ENCODE measurements at places on chromosomes 16 and 17.
A peak's percentile ranks its signal among the peaks of the same experiment; 100 is the strongest.

DNA sequence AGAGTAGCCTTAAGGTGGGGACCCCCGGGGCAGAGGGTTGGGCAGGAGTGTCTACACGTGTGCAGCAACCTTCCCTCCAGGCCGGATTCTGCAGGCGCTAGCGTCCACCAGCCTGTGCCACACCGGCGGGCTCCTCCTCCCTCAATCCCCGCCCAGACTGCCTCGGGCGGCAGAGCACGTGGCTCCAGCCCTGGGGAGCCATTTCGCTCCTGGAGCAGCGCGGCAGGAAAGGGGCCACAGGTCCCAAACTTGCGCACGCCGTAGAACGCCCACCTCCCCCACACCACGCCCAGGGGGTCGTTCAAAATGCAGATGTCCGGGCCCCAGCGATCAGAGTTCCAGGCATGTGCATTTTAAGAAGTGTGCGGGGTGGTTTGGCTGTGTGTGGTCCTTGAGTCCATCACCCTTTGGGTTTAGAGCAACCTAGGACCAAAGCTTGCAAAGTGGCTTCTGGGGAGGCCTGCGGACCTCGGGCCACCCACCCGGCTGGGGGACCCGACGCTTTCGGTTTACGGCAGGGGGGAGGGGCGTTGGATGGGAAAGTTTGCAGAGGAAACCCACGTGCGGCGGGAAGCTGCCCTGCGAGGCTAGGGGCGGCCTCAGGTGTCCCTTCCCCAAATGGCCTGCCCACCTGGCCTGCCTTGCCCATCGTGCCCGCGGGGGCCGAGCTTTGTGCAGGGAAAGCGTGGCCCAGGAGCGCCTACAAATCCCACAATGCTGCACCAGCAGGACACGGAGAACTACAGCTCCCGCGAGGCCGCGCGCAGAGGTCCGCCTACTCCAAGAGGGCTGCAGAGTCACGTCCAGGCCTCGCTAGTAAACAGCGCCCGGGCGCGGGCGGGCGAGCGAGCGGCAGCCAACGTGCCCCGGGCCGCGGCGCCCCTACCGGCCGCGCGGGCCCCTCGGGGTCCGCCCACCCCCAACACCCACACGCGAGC, 1.4 kb downstream of the TFAP4 start:
- DNase-seq, result peak; percentile 90

GRCh38 chr17:74386386-74386785, 19.1 kb downstream of the GPR142 start:
- DNase-seq, result no peak

DNA sequence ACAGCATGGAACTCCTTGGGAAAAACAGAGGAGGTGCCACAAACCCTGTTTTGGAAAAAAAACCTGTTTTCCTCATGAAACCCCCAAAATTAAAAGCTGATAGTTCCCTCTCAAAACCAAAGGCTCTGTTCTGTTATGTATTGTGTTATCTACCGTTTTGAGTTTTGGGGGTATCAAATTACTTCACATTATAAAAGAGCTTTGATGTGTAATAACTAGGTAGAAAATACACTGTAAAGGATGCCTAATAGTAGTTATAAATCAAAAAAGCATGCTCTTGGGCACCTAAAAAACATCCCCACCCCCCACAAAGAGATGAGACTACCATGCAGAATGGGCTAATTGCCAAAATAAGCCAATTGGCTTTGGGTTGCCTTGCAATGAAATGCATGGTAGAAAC, 30.8 kb downstream of the C16orf54 start:
- DNase-seq, result no peak

DNA sequence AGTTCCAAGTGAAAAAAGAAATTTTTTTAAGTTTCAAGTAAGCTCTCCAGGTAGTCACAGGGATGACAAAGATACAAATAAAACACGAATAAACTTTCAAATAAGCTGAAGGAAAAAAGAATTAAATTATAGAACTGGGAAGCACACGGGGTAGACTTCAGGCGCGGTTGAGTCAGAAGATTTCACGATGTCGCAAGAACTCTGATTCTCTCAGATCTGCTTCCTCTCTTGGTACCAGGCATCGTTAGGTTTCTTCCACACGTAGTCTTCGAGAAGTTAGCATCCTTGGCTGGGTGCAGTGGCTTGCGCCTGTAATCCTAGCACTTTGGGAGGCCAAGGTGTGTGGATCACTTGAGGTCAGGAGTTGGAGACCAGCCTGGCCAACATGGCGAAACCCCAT, 784.1 kb upstream of the RBFOX1 start:
- no peak for DNase-seq

DNA sequence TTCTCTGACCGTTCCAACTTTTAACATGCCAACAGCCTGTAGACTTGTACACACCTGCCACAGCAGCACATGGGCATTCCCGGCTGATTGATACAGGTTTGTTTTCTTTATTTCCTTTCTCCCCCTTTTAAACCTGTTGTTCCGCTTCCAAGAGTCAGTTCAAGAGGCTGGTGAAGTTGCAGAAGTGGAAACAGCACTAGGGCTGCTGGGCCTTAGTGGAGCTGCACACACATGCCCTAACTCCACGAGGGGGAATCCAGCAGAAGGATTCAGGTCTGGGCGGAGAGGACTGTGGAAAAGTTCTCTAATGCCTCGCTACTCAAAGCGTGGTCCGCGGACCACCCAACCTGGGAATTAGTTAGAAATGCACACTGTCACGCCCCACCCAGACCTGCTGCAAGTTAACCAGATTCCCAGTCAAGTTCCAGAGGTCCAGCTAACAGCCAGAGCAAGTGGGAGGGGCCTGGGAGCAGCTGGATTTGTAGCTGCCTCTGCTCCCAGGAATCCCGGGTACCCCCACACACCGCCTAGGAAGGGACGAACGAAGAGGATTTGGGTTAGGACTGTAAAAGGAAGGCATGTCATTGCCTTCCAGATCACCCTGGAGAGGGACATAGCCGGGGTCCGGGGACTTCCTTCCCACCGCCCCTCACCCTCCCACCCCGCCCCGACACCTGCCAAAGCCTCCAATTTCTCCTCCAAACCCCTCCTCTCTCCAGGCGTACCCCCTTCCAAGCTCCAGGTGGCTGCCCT, 542 bp downstream of the SLC39A11 start:
- DNase-seq, result peak; percentile 29

DNA sequence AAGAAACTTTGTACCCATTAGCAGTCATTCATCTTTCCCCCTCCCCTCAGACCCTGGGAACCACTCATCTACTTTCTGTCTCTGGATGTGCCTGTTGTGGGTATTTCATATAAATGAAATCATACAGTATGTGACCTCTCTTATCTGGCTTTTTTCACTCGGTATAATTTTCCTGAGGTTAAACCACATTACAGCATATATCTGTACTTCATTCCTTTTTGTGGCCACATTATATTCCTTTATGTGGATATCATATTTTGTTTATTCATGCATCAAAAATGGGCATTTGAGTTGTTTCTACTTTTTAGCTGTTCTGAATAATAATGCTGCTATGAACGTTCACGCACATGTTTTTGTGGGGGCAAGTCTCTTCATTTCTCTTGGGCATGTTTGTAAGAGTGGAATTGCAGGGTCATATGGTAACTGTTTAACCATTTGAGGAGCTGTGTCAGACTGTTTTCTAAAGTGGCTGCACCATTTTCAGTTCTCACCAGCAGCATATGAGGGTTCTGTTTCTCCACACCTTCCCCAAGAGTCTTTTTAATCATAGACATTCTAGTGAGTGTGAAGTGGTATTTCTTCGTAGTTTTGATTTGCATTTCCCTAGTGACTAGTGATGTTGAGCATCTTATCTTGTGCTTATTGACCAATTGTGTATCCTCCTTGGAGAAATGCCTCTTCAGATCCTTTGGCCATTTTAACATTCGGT, 3.8 kb downstream of the SNX29 start:
- DNase-seq, result no peak

DNA sequence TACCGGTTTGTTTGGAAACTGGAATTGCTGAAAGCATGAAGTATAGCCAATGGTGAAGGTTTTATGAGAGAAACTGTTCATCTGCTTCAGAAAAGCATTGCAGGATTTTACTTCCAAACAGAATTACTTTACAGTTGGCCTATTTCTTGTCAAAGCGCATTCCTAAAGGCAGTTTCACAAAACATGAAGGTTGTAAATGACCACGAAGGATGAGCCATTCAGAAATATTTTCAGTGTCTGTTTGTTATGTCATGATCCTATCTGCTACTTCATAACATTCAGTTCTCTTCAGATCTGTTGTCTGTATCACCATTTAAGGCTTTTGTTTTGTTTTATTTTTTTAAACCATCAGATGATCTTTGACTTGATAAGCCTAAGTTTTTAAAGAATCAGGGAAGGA, 45.7 kb downstream of the AATF start:
- DNase-seq, result no peak

- DNase-seq, result peak; percentile 58
Measured at GRCh38 chr17:39573447-39574298, 34.0 kb downstream of the NEUROD2 start.

DNA sequence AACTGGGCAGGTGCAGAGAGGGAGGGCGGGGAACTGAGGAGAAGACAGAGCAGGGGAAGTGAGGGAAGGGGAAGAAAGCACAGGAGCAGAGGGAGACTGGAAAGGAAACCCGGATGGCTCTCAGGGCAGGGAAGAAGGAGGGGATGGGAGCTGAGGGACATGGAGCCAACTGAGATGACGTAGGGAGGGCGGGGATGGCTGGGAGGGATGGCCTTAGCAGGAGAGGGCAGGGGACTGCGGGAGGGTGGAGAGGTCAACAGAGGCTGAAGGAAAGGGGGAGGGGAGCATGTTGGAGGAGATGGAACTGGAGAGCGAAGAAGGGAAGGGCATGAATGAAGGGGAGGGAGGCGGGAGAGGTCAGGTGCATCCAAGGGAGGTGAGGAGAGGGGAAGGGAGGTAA, 81.9 kb downstream of the KCNJ12 start:
- no peak for DNase-seq

GRCh38 chr16:61309386-61309785, 726.9 kb downstream of the CDH8 start:
- DNase-seq, result no peak

- DNase-seq, result peak; percentile 32
Measured at GRCh38 chr16:88505405-88506082, 52.5 kb downstream of the ZFPM1 start.

- DNase-seq, result peak; percentile 66
Measured at GRCh38 chr17:41511116-41511515, 5.7 kb upstream of the KRT13 start.

DNA sequence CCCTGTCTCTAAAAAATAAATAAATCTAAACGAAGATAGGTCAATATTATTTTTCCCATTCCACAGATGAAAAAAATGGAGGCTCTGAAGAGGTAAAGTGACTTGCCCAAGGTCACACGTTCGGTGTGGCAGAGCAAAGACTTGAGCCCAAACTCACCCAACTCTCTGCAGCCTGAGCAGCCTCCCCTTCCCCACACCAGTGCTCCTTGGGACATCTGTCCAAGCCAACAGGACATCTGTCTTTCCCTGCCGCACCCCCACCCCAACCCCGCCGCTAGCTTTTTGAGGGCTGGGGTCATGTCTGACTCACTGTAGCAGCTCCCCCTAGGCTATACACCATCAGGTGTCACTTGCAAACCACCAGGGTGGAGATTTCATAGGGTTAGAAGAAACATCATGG, 5.2 kb upstream of the BEAN1 start:
- DNase-seq, result no peak

GRCh38 chr17:8623591-8623990, 6.9 kb downstream of the MYH10 start:
- DNase-seq, result no peak

DNA sequence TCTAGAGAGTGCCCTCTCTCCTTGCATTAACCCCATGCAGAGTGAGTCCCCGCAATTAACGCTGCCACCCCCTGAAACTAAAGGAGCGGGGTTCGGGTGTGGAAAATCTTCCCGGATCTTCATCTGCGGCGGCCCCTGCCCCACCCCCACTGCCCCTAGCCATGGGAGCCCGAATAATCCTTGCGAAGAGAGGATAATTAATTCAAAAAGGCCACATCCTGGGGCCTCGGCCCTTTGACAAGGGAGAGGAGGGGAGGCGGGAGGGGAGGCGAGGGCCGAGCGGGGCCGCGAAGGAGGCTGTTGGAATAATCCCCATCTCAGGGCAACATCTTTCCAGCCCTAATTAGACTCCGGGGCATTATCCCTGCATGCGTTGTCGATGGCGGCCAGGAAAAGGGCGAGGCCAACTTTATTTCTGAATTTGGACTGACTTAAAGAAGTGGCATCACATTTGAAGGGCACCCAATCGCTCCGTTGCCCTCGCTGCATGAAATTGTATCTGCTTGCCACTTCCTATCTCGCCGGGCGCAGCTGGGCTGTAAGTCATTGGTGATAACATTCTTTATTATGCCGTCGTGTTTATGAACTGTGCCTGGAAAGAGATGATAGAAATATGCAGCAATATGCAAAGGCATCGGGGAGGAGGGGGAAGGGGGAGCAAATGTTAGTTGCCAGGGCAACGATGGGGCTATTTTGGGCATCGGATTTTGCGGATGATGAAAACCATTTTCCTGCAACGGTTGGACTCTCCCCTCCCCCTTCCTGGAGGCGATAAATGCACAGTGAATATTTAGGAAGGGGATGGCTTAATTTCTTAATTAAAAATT, 387.1 kb upstream of the TNRC6C start:
- DNase-seq, result no peak

DNA sequence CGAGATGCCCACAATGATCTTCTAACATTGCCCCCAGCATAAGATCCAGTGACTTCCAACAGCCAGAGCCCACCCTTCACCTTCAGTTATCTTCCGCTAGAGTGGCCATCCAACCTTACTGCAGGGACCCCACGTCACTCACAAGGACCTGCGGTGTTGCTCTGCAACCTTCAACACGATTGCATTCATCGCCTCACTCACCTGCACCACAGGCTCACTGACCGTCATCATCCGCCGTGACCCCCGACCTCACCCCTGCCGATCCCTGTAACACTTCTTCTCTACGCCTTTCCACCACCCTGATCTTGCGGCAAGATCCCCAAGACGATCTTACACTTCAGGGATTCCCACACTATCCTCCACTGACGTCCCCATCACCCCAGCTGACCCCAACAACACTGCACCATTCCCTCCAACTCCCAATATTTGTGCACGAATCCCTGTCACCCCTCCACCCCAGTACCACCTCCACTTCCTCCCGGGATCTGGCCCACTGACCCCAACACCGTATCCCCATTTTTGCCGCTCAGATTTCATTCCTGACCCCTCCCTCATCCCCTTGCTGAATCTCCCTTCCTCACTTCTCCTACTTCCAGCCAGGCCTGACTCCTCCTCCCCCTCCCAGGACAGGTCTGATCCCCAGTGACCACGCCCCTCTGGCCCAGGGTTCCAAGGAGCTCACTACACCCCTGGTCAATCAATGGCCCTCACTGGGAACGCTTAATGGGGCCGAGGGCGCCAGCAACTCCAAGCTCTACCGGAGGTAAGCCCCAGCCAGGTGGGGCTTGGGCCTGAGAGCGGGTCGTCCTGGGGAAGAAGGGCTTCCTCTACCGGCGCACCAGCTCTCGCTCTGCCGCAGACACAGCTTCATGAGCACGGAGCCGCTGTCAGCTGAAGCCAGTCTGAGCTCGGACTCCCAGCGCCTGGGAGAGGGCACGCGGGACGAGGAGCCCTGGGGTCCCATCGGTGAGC, 7.6 kb downstream of the RUNDC3A start:
- no peak for DNase-seq

- DNase-seq, result no peak
Measured at GRCh38 chr16:56841659-56842058, 23.3 kb upstream of the SLC12A3 start.

All from LoVo (cell line).